ENCODE measurements at places on chromosomes 2 and 18. TPM values are rescaled to one million over a fixed set of nuclear protein-coding genes. Genes with fewer than 3 reads are reported as not detected.

Gene CPO
- total RNA-seq = not detected

Gene TUBA4B
- total RNA-seq = not detected

Gene CRYGD
- total RNA-seq = not detected

Gene SERPINB2
- not detected for total RNA-seq

Gene G6PC2
- not detected for total RNA-seq

Gene NEU2
- total RNA-seq = not detected

Gene SKOR2
- total RNA-seq = not detected

Gene PRKAG3
- total RNA-seq = not detected

Gene LRP2
- 0.08 TPM for total RNA-seq
